GF-D8 (cell line): ENCODE measurements at places on chromosomes 6 and 20.

DNA sequence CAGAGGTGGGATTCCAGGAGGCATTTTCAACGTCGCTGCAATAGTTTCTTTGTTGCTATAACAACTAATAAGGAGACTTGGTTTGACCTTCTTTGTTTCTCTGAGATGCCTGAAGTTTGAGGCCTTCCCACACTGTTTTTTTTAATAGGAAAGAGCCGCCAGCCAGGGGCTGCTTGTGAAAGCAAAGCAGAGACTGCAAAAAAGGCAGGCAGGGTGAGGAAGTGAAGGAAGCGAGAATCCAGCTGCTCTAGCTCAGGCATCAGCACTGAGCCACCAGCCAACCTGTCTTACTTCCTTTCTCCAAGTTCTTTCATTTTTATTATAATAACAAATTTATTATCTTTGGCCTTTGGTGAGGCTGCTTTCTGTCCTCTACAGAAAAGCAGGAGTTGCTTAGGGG lies 179.1 kb downstream of the DOK5 start:
- no peak for DNase-seq

DNA sequence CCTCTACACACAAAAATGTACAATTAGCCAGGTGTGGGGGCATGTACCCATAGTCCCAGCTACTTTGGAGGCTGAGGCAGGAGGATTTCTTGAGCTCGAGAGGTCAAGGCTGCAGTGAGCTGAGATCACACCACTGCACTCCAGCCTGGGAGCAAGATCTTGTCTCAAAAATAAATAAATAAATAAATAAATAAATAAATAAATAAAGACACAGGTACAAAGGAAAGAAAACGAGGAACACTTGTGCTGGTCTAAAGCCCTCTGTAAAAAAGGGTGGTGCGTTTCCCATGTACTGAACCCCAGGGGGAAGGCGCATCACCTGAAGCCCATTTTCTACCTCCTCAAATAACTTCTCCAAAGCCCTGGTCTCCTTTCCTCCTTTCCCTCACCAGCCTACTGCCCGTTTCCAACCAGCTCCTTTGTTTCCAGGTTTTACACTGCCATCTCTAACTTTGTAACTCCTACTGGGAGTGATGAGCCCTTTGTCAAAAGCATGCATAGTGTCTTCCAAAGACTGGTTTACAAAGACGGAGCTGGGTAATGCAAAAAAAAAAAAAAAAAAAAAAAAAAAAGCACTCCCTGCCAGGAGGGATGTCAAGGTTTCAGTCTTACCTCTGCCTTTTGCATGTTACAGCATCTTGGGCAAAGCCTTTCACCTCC lies 81.5 kb upstream of the SOX4 start:
- no peak for DNase-seq

- peak; percentile 91 for DNase-seq
Measured at GRCh38 chr20:51541189-51542032, 1.1 kb downstream of the NFATC2 start.

GRCh38 chr20:33082546-33082945 lies 3.1 kb downstream of the BPIFB4 start:
- DNase-seq = no peak

DNA sequence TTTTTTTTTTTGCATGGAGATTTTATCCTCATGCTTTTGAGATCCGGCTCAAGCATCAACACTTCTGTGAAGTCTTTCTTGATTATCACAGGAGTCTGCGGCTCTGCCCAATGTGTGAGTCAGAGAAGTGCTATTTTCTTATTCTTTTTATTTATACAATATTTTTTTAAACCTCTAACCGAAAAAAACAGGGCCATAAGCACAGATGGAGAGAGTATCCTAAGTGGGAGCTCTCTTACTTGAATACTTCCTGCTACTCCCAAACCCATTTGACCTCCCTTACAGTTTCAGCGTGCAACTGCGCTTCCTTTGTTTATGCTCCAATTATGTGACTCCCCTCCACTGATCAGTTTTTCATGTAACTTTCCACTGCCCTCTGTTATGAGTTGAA lies 8.7 kb upstream of the ATXN1 start:
- DNase-seq = no peak

DNA sequence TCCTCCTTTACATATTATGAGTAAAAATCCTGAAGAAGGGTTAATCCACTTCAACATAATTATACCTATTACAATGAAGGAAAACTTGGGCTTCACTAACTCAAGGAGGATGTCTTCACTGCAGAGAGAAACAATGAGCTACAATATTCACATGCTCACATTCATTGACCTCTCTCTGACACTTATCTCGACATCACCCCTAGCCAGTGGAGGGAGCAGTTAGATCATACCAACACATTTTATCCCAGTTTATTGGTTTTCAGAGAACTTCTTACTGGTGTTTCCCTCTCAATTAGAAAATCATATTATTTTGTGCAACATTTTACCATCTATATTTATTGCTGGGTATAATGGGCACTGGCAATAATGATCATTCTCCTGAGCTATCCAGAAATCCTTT lies 646.5 kb downstream of the TENT5A start:
- DNase-seq = no peak

DNA sequence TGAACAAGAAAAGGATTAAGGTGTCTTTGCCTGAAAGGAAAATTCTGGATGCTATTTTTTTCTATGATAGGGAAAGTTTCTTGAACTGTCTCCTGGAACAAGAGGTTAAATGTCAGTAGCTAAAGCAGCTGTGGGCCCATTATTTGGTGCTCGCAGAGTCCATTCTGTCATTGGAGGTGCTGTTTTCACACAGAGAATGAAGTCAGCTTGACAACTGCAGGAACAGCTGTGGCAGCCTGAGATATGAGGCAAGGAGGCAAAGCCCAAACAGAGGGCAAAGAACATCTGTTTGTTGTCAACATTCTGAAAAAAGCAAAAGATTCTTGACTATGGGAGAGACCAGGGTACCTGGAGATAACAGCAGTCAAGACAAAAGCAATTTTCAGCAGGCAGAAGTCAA lies 548.2 kb downstream of the KIF16B start:
- DNase-seq = no peak

- DNase-seq = no peak
Measured at GRCh38 chr6:128256095-128256494, 264.3 kb downstream of the PTPRK start.

- DNase-seq = no peak
Measured at GRCh38 chr6:158066136-158066781, 84.6 kb downstream of the SYNJ2 start.

DNA sequence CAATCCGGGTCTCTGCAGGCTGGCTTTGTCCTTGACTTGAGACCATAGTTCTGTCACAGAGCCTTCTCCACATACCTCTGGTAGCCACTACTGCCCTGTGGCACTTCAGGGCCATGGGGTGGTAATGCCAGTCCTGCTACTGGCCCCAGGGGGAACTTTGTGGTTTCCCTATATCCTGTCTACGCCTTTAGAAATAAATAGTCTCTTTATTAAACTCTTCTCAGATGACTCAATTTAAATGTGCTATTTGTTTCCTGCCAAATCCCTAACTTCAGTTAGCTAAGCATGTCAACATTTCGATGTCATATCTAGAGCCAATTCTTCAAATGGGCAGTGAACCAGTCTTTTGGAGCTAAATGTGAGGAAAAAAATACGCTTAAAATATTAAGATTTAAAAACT lies 60.1 kb downstream of the SEL1L2 start:
- no peak for DNase-seq
